Activated CD4-positive, alpha-beta T cell treated with anti-CD3 and anti-CD28 coated beads, Interleukin-2, amount 50 U/mL, for 1 hour (primary cell): ENCODE measurements at places on chromosomes 1 and 21.

- DNase-seq = no peak
These were observed 12.6 kb upstream of the SMIM12 start for GRCh38 chr1:34872133-34872503.

DNA sequence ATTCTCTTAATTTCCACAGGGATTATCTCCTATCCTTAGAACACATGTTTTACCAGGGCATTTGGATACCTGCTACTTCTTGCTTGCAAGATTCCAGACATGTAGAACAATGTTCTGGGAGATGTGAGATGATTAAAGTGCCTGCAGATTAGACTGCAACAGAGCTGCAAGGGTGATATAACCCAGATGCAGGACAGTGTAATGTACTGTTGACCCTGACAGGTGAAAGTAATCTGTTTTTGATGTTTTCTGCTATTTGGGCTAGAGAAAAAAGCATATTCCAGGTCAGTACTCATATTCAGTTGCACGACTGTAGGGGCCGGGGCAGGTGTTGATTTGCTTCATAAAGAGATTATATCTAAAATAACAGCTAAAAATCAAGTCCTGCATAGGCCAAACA, 27.1 kb upstream of the TMEM54 start:
- no peak for DNase-seq

- no peak for DNase-seq
These were observed 1239.3 kb upstream of the ADGRL4 start for GRCh38 chr1:80245813-80246212.

GRCh38 chr1:9429342-9429711, 109.9 kb upstream of the SLC25A33 start:
- no peak for DNase-seq

DNA sequence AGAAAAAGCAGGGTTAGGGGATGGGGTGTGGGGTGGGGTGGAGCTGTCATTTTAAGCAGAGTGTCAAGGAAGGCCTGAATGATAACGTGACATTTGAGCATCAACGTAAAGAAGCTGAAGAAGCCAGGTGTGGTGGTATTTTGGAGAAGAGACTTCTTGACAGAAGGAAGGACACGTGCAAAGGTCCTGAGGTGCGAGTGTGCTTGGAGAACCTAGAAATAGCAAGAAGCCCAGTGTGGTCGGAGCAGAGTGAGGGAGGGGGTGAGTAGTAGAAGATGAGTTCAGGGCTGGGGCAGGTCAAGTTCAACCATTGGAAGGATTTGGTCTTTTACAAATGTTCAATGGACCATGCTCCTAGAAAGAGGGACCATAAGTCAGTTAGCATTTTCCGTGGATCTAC, 140.2 kb upstream of the ZBTB40 start:
- DNase-seq = no peak

GRCh38 chr1:110190282-110190929, 19.7 kb upstream of the KCNC4 start:
- DNase-seq = no peak

- DNase-seq = no peak
These were observed 163.4 kb downstream of the CACNA1E start for GRCh38 chr1:181646710-181647109.
